ENCODE measurements at places on chromosomes 7 and 10. TPM values are rescaled to one million over a fixed set of nuclear protein-coding genes. Genes with fewer than 3 reads are reported as not detected.

The CDC14C gene
- not detected for total RNA-seq

The COL28A1 gene
- total RNA-seq, result under 0.01 TPM

The KLLN gene
- 0.16 TPM for total RNA-seq

The C10orf105 gene
- not detected for total RNA-seq

The ATOH7 gene
- total RNA-seq, result not detected

The EVX1 gene
- total RNA-seq, result not detected

The KLF14 gene
- total RNA-seq, result not detected

The MMD2 gene
- not detected for total RNA-seq

The NPFFR1 gene
- not detected for total RNA-seq

The C10orf90 gene
- not detected for total RNA-seq

The PON2 gene
- total RNA-seq, result 105 TPM

The ANK3 gene
- 0.49 TPM for total RNA-seq

The SH2D4B gene
- total RNA-seq, result 0.16 TPM

The CYP26C1 gene
- 2.1 TPM for total RNA-seq

The DYDC2 gene
- total RNA-seq, result not detected

The FAM25A gene
- total RNA-seq, result not detected

The LRIT1 gene
- not detected for total RNA-seq

The SORBS1 gene
- 0.44 TPM for total RNA-seq

The SLC13A1 gene
- not detected for total RNA-seq

The PAPOLB gene
- total RNA-seq, result not detected

The CYP2C9 gene
- total RNA-seq, result not detected

The TUBAL3 gene
- 0.25 TPM for total RNA-seq

The TMEM176A gene
- total RNA-seq, result not detected

The ANXA8 gene
- total RNA-seq, result not detected

The NUTM2E gene
- not detected for total RNA-seq

Data from bladder microvascular endothelial cell (primary cell).